ENCODE measurements at places on chromosomes 16 and 17. TPM values are rescaled to one million over a fixed set of nuclear protein-coding genes. Genes with fewer than 3 reads are reported as not detected.

UNC13D gene
- total RNA-seq: 22.1 TPM

VAT1L gene
- 7.7 TPM for total RNA-seq

SLC6A4 gene
- total RNA-seq: 3.8 TPM

GAS2L2 gene
- total RNA-seq: 1.1 TPM

VPS35L gene
- 34.3 TPM for total RNA-seq

RAMP2 gene
- 49.7 TPM for total RNA-seq

NPIPA2 gene
- total RNA-seq: 4.2 TPM

PGP gene
- total RNA-seq: 24.6 TPM

FOXF1 gene
- 0.24 TPM for total RNA-seq

HSF5 gene
- total RNA-seq: 0.10 TPM

ERN2 gene
- total RNA-seq: not detected

ZSCAN10 gene
- not detected for total RNA-seq

CRK gene
- 44.4 TPM for total RNA-seq

CCL4L2 gene
- total RNA-seq: 0.56 TPM

TSPAN10 gene
- 0.16 TPM for total RNA-seq

DHRS7C gene
- 159 TPM for total RNA-seq

FA2H gene
- 0.31 TPM for total RNA-seq

DNAI2 gene
- total RNA-seq: not detected

RPH3AL gene
- 10.9 TPM for total RNA-seq

P2RX5 gene
- 13.5 TPM for total RNA-seq

NPB gene
- 0.21 TPM for total RNA-seq

NOD2 gene
- 1.4 TPM for total RNA-seq

C17orf75 gene
- 16.4 TPM for total RNA-seq

CRHR1 gene
- not detected for total RNA-seq

DRC7 gene
- not detected for total RNA-seq

CACNG1 gene
- total RNA-seq: not detected

Data from left cardiac atrium (tissue), 4 donors.